ENCODE measurements at places on chromosomes 6 and 20.

GRCh38 chr6:21489826-21490225, 103.7 kb upstream of the SOX4 start:
- DNase-seq = no peak

DNA sequence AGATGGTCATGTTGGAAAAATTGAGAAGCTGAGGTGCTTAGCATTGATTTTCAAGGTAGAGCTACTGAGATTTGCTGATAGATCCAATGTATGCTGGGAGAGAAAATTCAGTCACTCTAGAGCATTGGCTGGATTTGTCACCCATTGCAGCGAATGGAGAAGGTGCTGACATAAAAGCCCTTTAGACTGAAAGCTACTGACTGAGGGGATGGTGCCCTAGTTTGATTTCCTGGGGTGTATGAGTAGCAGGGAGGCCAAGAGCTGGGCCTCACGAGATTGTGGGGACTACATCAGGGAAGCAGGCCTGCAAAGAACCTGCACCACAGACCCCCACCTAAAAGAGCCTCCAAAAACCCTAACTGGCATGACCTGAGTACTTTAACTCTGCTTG, 23.9 kb upstream of the PRND start:
- no peak for DNase-seq

GRCh38 chr20:48711044-48711428, 116.8 kb downstream of the PREX1 start:
- no peak for DNase-seq

DNA sequence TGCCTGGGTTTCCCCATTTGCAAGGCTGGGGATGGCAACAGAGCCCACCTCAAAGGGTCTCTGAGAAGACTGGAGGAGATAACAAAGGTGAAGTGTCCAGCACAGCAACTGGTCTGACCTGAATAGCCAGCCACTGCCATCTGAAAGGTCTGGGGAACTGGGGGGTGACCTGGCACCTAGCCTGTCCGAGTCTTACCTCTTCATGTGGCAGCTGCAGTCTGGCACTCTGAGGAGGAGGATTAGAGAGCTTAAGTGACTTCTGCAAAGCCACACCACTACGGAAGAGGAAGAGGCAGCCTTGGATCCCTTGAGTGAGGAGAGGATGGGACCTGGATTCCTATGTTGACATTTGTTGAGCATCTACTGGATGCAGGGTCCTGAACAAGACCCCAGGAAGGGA, 22.2 kb downstream of the C20orf203 start:
- DNase-seq = no peak

- no peak for DNase-seq
These were observed 256.7 kb downstream of the ATXN1 start for GRCh38 chr6:16504609-16505008.

DNA sequence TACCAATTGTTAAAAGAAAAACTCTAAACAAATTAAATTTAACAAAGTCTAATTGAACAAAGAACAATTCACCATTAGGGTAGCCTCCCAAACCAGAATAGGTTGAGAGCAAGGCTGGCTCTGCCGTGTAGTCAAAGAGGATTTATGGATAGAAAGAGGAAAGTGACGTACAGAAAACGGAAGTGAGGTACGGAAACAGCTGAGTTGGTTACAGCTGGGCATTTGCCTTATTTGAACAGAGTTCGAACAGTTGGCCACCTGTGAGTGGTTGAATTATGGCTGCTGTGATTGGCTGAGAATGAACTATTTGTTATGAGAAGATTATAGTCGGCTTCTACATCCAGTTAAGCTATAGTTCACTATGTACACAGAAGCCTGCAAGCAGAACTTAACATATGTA, 18.5 kb upstream of the ISM1 start:
- DNase-seq = no peak

DNA sequence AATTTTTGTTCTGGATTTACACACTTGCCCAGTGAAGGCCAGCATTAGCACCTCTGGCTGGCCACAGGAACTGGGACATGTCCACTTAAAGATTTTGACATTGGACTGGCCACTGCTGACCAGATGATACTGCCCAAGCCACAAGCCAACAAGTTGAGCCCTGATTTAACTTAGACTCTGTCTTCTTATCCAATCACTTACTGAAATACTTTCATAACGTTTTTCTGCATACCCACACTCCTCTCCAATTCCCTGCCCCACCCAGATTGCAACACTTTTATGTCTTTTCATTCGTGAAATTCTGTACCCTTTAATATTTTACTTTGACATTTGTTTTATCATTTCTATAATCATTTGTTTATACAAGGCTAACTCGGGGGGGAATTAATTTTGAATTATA, 170.3 kb upstream of the TAB2 start:
- no peak for DNase-seq

DNA sequence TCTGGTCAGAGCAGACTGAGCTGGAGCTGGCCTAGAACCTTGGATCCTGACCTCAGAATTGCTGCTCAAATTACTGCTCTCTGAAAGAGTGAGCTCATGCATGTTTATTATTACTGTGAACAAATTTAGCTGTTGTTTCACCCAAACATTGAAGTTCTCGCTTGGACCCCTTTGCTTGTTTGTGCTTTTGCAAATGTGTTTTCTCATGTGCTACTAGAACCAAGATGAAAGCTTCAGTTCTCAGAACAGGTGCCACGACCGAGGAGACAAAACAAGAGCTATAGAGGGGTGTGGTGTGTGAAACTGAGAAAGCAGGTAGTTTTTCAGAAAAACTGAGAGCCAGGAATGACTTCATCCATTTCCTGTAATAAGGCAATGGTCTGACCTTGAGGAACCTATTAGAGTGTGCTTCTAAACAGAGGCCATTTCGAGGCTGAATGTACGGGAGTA, 50.0 kb upstream of the ESR1 start:
- DNase-seq = no peak

- no peak for DNase-seq
These were observed 240.8 kb downstream of the PLCB1 start for GRCh38 chr20:8372824-8373380.

DNA sequence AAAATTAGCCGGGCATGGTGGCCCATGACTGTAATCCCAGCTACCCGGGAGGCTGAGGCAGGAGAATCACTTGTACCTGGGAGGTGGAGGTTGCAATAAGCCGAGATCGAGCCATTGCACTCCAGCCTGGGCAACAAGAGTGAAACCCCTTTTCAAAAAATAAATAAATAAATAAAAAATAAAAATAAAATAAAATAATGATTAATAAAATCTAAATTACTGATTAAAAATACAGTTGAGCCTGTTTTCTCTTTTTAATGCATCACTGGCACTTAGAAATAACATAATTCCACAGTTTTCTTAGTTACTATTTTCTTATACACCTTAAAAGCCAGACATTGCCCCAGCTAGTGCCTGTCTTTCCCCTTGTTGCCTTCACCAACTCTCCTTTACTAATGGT, 922.8 kb upstream of the GJE1 start:
- no peak for DNase-seq

Data from SK-MEL-5 (cell line).